ENCODE measurements at places on chromosomes 6 and 20.

DNA sequence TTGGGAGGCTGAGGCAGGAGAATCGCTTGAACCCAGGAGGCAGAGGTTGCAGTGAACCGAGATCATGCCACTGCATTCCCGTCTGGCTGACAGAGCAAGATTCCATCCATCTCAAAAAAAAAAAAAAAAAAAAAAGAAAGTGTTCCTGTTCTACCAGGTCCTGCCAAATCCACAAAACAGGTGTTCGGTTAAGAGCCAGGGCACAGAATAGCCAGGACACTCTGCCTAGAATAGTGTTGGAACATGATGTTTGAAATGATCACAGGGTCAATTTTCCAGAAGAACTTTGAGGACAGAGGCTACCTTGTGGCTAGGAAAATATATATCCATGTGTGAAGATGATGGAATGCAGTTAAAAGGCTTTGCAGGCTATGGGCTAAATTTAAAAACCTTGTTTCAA lies 63.6 kb upstream of the TRAF3IP2 start:
- no peak for DNase-seq

DNA sequence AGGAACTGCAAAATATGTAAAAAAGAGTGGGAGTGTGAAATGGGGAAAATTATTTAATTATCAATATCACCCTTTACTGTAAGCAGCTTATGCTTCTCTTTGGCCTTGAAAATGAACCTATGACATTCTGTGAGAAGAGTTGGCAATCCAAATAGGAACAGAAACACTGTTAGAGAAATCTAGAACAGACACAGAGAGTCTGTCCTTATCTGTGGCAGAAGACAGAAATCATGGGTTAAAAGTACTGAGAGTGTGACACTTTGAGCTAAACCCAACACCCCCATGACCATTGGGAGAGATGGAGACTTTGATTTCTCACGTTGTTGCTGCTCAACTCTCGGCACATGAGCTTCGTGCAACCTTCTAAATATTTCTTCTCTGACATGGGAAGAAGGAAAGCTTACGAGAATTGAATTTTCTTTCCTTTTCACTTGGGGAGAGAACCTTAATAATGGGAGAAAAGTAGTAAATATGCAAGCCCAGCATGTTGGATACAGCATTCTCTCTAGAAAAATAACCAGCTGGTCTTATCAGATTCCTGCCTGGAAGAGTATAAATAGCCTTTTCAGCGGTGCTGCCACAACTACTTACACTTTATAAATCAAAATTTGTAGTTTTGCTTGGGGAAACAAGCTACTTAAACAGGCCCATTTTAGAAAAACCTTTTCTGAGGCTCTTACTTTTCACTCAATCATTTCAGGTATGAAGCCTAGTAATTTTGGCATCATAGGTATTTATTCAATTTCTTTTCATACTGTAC lies 49.4 kb upstream of the NOX3 start:
- no peak for DNase-seq

- no peak for DNase-seq
Observed at GRCh38 chr6:83138118-83138722, 54.8 kb downstream of the PGM3 start.

DNA sequence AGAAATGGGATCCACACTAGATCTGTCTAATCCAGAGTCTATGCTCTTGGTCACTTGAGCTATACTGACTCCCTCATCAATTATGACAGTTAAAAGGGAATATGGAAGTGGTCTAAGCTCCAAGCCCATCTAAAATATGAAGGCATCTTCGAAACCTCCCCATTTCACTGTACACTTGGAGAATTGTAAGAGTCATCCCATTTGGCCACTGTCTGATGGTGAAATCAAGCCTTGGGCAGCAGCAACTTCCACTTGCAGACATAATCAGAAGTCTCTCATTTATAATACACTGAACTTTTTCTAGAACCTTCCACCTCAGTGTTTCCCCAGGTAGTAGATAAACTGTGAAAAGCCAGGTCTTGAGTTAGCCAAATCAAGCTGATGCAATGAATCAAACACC lies 26.3 kb upstream of the UBR2 start:
- DNase-seq, result no peak

DNA sequence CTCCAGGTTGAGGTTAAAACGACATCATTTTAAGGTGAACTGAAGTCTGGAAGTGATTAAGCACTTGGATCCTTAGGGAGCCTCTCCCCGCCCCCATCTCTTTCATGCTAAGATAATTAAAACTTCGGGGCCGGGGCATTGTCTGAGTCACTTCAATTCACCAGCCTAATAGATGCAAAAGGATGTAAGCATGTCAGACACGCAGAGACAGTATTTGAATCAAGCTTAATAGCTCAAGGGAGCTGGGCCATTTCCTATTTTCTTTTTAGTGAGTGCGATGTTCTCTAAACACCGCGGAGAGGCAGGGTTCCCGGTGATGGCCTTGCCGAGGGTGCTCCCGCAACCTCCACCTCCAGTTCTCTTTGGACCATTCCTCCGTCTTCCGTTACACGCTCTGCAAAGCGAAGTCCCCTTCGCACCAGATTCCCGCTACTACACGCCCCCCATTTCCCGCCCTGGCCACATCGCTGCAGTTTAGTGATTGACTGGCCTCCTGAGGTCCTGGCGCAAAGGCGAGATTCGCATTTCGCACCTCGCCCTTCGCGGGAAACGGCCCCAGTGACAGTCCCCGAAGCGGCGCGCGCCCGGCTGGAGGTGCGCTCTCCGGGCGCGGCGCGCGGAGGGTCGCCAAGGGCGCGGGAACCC lies 516 bp upstream of the IRF4 start:
- DNase-seq, result peak; percentile 16

- peak; percentile 89 for DNase-seq
Observed at GRCh38 chr6:44662461-44663121, 275.1 kb downstream of the CDC5L start.

DNA sequence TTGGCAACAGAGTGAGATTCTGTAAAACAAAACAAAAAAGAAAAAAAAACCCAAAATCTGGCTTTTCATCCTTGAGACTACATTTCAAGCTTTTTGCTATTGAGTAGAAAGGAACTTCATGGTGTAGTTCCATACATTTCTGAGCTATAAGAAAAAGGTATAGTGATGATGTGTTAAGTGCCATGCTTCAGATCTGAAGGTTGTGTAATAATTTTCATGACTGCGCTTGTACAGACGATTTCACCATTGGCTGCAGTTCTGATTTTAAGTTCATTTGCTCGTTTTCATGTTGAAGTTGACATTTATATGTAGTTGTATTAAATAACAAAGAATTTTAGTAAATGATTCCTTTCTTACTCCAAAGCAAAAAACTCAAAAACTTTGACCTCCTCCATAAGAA lies 247.6 kb downstream of the ARID1B start:
- no peak for DNase-seq

GRCh38 chr20:59805786-59806577 lies 127.5 kb downstream of the SYCP2 start:
- DNase-seq, result no peak

- no peak for DNase-seq
Observed at GRCh38 chr6:52994031-52994838, 849 bp downstream of the GSTA4 start.

GRCh38 chr20:56504373-56505005 lies 20.1 kb upstream of the FAM209A start:
- no peak for DNase-seq

GRCh38 chr20:37234254-37234581 lies 27.4 kb downstream of the GHRH start:
- DNase-seq, result no peak

- DNase-seq, result no peak
Observed at GRCh38 chr6:72620871-72621290, 983 bp upstream of the KCNQ5 start.

GRCh38 chr6:93327857-93328256 lies 91.5 kb downstream of the EPHA7 start:
- no peak for DNase-seq

- DNase-seq, result no peak
Observed at GRCh38 chr20:20666359-20666758, 46.1 kb downstream of the RALGAPA2 start.

GRCh38 chr6:121660277-121660676 lies 224.8 kb downstream of the GJA1 start:
- no peak for DNase-seq

DNA sequence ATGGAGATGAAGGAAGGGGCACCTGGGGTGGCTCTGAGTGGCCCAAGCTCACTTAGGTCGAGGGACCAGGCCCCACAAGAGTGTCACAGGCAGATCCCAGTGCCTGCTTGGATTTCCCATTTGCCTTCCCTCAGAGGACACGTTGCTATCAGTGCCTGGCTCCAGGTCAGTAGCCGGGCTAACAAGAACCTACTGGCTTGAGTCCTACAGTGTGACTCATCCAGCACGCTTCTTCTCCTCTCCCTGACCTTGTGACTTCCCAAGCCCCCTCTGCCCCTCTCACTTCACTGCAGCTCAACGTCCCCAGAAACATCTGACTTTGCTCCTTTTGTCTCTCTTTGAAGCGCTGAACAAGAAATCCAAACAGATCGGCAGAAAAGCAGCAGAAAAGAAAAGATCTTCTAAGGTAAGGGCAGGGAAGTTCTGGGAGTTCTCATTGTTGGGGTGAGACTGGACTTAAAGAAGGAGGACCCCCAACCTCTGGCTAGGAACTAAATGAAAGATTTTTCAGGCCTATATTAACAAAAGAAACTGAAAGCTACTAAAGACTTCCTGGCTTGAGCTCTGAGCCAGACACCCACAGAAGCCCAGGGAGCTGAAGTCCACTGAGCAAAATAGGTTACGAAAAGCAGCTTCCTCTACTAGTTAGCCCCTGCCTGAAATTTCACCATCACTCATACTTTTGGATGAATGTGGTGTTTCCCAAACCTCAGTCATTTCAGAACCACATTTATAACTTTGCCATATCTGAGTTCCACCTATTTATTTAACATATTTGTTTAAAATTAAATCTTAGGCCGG lies 21.5 kb downstream of the ASIP start:
- no peak for DNase-seq

GRCh38 chr6:142843361-142843760 lies 101.6 kb downstream of the HIVEP2 start:
- DNase-seq, result no peak

DNA sequence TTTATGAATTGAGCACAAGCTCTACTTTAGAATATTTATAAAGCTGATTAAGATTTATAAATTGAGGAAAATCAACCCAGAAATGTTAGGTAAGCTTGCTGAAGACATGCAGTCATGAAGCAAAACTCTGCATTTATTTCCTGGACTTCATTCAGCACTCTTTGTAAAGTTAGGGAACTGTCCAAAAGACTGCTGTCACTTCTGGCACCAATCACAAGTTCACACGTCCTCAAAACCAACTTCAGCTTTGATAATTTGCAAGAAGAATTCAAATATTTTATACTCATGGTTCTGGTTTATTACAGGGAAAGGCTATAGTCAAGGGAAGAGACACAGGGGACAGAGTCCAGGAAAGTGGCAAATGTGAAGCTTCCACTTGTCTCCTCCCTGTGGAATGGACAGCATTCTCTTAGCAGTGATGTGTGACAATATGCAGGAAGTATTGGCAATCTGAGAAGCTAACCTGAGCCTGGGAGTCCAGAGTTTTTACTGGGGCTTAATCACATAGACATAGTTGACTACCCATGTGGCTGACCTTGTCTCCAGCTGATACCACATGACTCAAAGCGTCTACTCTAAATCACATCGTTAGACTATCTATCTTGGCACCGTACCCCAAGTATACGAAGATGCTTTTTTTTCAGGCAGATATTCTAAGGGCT lies 85.4 kb downstream of the PPP1R14C start:
- DNase-seq, result no peak

- no peak for DNase-seq
Observed at GRCh38 chr6:165183496-165184140, 125.8 kb downstream of the C6orf118 start.

DNA sequence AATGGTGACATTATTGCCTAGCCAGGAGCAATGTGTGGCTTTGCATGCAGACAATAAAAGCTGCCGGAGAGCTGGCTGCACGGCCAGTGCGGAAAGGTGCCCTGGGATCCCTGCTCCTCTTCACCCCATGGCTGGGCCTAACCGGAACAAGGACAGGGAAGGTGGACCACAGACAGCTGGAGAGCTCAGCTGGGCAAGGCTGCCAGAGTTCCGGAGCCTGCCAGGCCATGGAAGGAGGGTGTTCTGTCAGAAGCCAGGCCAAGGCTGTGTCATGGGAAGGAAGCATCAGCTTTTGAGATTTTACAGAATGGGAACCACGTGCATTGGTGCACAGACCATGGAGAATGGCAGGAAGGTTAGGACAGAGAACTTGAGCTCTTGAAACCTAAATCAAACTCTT lies 25.0 kb downstream of the MAP1LC3A start:
- no peak for DNase-seq

DNA sequence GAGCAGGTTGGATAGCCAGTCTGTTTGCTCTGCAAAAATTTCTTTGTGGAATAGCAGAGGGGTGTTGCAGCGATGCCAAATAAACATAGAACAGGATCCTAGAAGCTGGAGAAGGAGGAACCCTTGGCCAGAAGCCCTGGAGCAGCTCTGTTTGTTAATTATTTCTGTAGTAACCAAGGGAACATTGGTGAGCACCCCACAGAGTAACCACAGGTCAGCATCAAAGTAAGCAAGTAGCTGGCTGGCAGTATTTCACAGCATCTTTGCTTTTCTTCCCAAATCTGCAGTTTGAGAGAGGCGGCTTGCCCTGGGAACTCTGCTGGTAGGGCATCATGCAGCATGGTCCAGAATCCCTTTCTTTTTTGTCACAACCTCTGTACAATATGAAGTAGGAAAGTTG lies 12.7 kb upstream of the APMAP start:
- no peak for DNase-seq

- DNase-seq, result no peak
Observed at GRCh38 chr6:12585497-12585958, 131.0 kb upstream of the PHACTR1 start.

- no peak for DNase-seq
Observed at GRCh38 chr6:161458201-161458951, 184.5 kb upstream of the AGPAT4 start.

DNA sequence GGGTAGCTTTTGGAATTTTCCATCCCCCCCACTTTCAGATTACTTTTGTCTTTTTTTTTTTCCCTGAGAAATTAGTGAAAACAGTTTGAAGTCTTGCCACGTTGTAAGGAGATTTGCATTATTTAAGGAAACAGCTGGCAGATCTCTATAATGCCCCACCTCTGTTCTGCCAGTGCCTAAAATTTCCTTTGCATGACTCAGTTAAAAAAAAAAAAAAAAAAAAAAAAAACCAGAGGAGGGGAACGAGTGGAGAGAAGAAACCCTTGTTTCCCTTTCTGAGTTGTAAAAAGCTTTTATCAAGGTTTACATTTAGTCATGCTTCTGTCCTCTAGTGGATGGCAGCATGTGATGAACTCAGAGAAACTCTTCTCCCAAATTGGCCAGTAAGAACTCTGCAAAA lies 33.5 kb downstream of the CARMIL1 start:
- DNase-seq, result no peak

DNA sequence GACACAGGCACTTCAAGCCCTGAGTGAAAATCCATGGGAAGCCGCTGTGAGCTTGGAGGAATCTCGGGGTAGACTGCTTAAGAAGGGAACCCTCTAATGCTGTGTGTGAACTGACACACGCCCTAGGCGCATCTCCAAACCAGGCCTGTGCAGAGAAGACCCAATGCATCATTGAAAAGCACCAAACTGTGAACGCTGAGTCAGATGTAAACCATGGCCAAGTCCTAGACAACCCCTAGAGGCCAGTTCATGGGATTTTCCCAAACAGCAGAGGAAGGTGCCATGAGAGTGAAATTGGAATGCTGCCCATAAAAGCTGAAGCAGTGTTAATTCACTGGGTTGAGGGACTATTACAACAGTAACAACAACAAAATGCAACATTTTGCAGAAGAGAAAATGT lies 296.5 kb downstream of the SMOC2 start:
- DNase-seq, result no peak
